ENCODE measurements at places on chromosomes 11 and 22.

DNA sequence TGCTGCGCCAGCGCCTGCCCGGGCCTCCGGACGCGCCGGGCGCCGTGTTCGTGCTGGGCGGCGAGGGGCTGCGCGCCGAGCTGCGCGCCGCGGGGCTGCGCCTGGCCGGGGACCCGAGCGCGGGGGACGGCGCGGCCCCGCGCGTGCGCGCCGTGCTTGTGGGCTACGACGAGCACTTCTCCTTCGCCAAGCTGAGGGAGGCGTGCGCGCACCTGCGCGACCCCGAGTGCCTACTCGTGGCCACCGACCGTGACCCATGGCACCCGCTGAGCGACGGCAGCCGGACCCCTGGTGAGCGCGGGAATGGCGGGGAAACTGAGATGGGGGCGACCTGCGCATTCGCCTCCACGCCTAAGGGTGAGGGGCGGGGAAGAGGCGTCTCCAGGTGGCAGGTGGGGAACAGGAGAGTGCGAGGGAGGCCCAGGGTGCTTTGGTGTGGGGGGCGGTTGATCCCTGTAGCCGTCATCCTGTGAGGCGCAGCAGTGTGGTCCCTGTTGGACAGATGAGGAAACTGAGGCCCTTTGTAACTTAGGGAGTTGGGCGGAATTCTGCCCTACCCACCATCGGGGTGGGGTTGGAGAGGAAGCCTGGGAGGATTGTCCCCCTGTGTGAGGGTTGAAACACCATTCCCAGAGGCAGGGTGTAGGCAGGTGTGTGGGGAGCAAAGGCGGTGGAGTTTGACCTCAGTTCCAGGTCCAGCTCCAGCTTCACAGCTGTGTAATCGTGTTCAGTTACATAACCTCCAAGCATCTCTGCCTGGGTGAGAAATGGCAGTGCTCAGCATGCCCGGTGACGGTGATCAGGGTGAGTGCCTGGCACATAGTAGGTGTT is 758 bp downstream of the PDXP start:
- peak; percentile 85 for DNase-seq

- DNase-seq: no peak
These were observed 126.4 kb upstream of the C11orf58 start for GRCh38 chr11:16611926-16612565.

DNA sequence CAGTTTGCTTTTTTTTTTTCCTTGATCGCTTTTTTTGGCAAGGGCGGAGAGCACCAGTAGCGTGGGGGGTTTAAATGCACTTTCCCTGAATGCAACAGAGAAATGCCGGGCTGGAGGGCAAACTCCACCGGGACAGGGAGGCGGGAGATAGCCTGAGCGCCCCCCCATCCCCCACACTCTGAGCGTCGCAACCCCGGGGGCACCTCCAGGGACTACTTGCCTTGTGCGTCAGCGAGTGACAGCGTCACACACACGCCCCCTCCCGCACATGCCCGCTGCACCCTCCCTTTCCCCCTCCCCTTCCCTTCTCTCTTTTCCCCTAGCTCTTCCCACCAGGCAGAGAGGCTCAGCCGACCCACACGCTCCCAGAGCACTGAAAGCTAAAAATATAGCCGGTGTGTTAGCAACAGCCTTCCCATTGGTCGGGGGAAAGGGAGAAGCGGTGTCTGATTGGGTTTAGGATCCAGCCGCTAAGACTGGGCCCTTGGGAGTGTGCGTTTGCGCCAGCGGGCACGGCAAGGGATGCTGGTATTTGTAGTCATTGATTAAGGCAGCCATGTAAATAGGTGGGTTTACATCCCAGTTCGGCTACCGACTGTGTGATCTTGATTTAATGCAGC is 1.7 kb upstream of the TOB2 start:
- peak; percentile 97 for DNase-seq

DNA sequence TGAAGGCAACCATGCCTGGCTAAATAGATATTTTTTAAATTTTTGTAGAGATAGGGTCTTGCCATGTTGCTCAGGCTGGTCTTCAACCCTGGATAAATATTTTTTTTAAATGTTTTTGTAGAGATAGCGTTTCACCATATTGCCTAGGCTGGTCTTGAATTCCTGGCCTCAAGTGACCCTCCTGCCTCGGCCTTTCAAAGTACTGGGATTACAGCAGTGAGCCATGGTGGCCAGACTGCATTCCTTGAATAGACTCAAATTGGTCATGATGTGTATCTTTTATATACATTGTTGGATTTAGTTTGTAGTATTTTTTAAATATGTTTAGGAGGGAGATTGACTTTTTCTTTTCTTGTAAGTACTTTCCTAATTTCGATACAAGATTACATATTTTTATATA is 325.7 kb upstream of the C11orf87 start:
- DNase-seq: no peak

GRCh38 chr22:38080850-38081635 is 2.9 kb downstream of the SLC16A8 start:
- peak; percentile 41 for DNase-seq

- DNase-seq: peak; percentile 22
These were observed at the start of gene LAYN for GRCh38 chr11:111540114-111540936. Gene LAYN, plus strand, starts transcription at chr11:111540720. Its CDS starts 124 bp downstream, at chr11:111540844.

Measured in colonic mucosa (tissue), 4 donors.